ENCODE measurements at places on chromosomes 11 and 22. TPM values are rescaled to one million over a fixed set of nuclear protein-coding genes. Genes with fewer than 3 reads are reported as not detected.

HTR3A gene
- total RNA-seq, result 0.12 TPM

DNA sequence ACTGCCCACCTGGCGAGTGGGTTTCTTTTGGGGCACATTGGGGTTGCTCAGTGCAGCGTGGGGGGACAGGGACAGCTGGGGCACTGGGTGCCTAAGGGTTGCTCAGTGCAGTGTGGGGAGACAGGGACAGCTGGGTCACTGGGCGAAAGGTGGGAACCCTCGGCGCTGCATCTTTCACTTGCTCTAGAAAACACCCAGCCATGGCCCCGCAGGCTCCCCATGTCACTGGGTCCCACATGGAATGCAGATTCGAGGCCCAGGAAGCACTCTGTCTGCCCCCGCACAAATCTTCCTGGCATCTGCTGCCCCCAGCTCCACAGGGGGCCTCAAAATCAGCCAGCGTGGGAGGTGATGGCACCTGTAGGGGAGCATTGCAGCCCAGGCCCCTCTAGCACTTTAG is 229.3 kb downstream of the BRD1 start:
- DNase-seq, result no peak

- peak; percentile 67 for DNase-seq
Measured at GRCh38 chr22:24156913-24157821, 24.1 kb upstream of the SUSD2 start.

DNA sequence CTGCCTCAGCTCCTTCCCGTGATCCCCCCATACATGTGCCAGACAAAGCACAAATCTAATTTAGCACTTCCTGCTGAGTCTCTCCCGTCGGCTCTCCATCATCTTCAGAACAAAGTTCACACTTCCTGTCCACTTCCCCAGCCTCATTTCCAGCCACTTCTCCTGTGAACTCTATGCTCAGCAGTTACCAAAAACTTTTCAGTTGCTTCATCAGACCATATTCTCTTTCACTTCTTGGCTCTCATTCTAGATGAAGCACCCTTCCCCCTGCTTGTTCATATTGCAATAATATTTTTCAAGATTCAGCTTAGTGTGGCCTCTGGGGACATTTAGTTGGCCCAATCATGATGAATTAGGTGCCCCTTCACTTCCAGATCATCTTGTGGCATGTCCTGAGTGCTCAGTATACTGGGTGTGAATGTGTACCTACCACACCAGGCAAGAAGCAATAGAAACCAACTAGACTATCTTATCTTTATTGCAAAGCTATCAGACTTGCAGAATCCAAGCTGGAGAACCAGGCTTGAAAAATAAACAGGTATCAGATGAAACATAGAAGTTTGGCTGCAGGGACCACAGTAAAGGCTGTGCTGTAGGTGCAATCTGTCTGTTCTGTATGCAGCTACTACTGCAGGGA is 115.8 kb downstream of the NXPE2 start:
- no peak for DNase-seq

DNA sequence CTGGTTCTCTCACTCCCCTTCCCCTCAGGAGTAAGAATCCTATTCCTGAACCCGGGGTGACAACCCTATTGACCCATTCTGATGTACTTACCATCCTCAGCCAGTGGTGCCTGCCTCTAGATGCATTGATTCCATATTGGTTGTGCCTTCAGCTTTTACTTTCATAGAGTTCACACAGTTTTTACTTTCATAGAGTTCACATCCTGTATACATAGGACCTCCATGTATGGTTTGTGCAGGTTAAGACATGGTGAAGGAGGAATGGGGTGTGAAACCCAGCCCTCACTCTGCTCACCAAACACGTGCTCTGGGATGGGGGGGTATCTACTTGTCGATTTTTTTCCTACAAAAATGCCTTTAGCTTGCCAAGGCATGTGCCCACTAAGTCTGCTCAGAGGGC is 105.6 kb upstream of the TBCEL start:
- no peak for DNase-seq

All from HCT116 (cell line).